Activated CD8-positive, alpha-beta memory T cell treated with anti-CD3 and anti-CD28 coated beads for 4 hours (primary cell): ENCODE measurements at places on chromosomes 12 and 14.

DNA sequence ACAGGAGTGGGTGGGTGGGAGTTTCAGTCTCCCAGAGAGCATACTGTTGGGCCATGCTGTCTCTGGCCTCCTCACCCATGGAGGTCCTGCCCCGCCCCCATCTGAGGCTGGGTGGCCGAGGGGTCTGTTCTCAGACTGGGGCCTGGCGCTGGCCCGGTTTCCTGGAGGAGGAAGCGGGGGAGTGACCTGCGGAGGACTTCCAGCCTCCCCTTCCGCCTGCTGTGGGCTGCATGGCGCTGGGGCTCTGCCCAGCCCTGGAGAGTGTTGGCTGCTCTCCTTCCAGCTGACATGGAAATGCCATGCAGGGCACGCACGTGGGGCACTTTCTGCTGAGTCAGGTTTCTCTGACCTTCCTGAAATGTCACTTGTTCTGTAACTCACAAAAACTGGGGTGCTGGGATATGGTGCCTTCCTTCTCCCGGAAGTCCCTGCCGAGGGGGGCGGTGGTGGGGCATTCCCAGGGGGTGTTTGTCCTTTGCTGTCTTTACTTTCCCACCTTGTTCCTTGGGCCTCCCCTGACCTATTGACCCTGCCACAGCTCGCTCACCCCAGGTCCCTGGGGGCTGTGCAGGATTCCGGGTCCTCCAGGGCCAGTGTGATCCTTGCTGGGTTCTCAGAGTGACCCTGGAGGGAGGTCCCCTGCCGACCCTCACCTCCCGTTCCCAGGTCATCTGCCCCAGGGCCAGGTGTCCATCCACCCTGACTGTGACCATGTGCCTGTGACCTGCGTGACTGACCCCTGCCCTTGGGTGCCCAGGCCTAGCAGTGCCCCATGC lies 23.6 kb downstream of the PACS2 start:
- DNase-seq, result no peak

DNA sequence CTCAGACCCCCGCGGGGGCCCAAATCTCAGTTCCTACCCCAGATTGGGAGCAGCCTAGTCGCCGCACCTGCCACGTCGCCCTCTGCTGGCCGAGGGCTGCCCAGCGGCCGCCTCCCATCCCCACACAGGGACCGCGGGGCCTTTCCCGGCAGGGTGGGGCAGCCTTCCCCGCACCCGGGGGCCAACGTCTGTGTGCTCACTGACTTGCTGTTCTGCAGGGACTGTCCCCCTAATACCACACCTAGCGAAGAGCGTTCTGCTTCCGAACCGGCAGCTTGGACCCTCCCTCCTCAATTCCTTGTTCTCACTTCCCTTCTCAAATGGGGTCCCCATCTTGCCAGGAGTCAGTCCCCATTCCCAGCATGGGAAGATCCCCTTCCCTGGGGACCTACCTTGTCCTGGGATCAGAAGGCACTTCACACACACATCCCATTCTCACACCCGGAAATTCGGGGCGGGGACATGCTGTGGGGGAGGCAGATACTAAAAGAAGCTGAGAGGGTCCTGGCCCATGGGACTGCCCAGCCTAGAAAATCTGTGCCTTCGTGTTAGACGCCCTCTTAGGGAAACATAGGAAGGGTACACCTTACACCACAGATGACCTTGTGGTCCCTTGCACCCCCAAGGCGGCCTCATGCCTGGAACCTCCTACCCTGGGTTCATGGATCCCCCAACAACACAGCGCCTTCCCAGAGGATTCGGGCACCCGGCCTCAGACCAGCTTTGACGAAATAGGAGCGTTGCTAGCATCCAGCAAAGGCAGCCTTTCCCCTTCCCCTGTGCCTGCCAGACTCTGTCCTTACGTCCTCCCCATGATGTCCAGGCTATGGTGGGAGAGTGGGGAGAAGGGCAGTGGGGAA lies 16.4 kb downstream of the ACVRL1 start:
- DNase-seq, result peak; percentile 18

GRCh38 chr14:31161274-31161673 lies 46.3 kb downstream of the HECTD1 start:
- DNase-seq, result no peak

DNA sequence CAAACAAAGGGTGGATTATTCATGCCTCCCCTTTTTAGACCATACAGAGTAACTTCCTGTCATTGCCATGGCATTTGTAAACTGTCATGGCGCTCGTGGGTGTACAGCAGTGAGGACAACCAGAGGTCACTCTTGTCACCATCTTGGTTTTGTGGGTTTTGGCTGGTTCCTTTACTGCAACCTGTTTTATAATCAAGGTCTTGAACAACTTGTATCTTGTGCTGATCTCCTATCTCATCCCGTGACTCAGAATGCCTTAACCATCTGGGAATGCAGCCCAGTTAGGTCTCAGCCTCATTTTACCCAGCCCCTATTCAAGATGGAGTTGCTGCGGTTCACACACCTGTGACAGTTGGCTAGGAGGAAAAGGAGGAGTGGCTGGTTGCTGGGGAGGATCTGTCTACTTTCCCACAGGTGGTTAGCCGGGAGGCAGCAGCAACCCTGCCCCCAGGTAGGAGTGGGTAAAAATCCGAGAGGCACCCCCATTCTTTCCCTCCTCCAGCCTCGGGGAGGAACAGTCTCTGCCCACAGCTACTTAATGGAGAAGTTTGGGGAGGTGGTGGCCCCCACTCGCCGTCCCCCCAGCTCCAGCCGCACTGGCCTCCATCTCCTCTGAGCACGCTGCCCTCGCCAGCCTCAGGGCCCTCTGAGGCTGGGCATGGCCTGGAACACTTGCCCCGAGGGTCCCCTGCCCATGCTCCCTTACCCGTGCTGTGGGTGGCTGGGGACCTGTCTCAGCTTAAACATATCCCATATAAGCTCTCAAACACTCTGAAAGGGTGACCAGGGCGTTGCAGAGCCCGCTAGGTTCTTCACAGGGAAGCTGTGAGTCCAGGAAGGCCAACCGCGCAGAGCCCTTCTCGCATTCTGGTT lies 41.7 kb downstream of the SMIM41 start:
- no peak for DNase-seq

DNA sequence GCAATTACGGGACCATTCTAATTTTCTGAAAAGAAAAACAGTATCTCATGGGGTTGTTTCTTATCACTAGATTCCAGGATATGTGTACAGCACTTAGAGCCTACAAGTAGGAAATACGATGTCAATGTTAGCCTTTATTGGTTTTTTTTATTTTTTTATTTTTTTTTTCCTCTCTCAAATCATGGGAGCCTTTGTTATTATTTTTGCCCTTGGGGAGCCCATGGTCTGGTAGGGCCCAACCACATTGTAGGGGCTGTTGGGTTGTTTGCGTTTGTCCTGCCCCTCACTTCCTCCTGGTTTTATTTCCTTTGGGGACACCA lies 5.9 kb downstream of the MORN3 start:
- no peak for DNase-seq

- DNase-seq, result no peak
Observed at GRCh38 chr14:79764323-79764722, 447.0 kb downstream of the DIO2 start.

DNA sequence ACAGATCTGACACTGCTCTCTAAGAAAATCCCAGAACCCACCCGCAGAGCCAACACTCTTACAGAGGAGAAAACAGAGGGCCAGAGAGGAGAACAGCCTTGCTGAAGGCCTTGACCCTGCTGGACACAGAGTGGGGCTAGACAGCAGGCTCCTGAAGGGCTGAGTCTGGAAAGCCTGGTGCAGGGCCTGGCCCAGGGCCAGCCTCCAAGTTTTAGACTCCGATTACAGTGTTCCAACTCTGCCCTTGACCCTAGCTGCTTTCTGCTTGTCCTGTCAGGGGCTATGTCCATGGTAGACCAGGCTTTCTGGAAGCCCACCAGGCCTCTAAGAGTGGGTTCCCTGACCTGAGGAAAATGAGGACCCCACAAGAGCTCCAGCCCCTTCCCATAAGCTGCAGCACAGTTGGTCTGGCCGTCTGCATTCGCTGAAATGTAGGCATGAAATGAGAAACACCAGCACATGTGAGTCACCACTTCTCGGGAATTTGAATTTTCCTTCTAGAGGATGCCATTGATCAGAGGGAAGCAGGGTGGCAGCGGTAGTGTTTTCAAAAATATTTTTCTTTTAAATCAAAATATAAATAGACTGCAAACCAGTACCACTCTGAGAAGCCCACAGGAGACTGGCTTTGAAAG lies 154.4 kb downstream of the CALM1 start:
- no peak for DNase-seq

DNA sequence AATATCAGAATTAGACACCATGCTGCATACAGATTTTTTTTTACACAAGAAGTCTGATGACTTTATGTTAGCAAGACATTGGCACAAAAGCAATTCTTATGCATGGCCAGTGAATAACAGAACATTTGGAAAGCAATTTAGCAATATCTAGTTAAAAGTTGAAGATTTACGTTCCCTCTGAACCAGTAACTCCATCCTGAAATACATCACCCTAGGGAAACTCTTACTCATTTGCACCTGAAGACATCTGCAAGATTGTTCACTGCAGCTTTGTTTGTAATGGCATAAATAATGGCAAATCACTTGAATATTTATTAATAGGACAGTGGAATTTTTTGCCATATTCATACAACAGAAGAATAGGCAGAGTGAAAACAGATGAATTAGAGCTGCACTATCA lies 670.0 kb upstream of the NOVA1 start:
- no peak for DNase-seq
